ENCODE measurements at places on chromosomes 3 and 15.

DNA sequence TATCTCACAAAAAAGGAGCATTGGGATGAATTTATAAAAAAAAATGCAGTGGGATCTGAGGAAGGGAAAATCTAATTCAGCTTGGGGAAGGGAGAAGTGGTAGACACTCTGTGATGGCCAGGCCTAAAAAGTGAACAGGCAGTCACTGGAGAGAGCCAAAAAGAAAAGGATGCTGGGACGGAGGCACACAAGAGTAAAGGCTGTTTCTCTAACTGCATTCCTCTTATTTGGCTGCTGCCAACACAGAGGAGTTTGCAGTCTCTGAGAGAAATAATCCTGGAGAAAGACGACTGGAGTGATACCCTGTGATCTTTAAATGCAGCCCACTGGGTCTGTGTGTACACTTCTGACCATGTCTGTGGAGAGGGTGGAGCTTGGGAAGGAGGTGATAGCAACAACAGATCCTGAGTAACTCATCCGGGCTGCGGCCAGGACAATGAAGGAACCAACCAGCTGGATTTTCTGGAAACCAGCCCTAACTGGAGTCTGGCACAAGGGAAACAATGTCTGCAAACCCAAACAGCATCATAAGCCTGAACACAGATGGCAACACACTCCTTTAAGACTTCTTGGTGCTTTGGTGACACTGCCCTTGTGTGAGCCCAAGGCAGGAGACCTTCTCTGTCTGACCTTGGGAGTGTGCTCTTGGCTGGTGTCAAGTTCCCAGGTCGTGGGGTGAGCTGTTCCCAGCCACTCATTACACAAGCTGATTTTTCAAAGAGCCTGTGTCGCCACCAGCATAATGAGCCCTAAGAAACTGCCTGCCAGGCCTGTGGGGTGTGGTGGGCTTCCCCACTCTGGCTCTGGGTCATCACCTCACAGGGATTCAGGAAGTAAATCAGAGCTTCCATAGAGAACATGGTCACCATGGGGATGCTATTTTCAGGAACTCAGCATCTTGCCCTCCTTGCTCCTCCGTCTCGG is 8.0 kb downstream of the FYCO1 start:
- DNase-seq, result peak; percentile 67

- DNase-seq, result no peak
These were observed 15.6 kb downstream of the FRMD4B start for GRCh38 chr3:69370156-69370883.

DNA sequence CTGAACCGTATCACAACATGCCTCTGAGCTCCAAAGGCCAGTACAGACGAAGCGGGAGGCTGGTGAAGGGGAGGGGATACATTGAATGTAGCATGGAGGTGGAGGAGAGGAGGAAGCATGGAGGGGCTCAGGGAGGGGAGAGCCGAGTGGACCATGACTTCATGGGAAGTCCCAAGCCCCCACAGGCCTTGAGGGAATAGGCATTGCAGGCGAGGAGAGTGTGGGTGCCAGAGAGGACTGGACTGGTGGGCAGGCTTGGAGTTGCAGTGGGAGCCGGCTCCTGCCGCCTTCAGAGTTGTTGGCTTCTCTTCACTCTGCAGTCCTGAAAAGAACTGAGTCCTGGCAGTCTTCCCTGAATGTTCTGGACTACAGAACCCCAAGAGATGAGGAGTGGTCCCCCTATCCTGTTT is 3.3 kb upstream of the RNU6-1 start:
- no peak for DNase-seq

GRCh38 chr3:37971467-37971866 is 19.1 kb upstream of the VILL start:
- DNase-seq, result no peak

DNA sequence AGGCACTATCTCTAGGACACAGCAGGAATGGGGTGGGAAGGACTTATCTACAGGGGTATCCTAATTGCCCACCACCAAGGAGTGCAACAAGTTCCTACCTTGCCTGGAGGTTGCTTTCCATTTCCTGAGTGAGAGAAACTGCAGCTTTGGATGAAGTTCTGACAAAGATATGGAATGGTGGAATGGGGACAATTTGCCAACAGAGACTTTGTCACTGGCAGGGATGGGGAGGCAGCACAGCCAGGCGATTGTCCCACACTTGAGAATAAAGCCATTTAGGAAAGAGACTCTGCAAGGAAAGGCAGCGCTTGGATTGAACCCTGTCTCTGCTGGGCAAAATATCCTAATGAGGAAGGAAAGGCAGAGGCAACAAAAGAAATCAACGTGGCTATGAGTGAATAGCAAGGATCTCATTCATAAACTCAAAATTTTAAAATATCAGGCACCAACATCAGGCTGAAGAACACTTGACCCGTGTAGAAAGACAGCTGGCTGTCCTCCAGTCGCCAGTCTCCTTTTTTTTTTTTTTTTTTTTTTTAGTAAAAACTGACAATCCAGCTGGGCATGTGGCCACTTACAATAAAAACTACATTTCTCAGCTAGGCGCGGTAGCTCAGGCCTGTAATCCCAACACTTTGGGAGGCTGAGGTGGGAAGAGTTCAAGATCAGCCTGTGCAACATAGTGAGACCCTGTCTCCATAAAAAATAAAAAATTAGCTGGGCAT is 31.6 kb upstream of the PDE8A start:
- peak; percentile 36 for DNase-seq

- no peak for DNase-seq
These were observed 132.7 kb downstream of the ANXA2 start for GRCh38 chr15:60265057-60265456.

Measured in fibroblast of lung (primary cell).